Right renal cortex interstitium (tissue), 3 donors: ENCODE measurements at places on chromosomes 7 and 10. TPM values are rescaled to one million over a fixed set of nuclear protein-coding genes. Genes with fewer than 3 reads are reported as not detected.

Gene FRMD4A
- 83.0 TPM for polyA plus RNA-seq

Gene HHEX
- polyA plus RNA-seq: 9.4 TPM

- no peak for DNase-seq
Observed at GRCh38 chr7:105673367-105674084, 92.2 kb upstream of the EFCAB10 start.

GRCh38 chr7:121328508-121329190, at the start of gene WNT16:
TSS of gene WNT16 (plus strand) at chr7:121329000. CDS start at chr7:121329293, 293 bp downstream.
- DNase-seq: no peak

DNA sequence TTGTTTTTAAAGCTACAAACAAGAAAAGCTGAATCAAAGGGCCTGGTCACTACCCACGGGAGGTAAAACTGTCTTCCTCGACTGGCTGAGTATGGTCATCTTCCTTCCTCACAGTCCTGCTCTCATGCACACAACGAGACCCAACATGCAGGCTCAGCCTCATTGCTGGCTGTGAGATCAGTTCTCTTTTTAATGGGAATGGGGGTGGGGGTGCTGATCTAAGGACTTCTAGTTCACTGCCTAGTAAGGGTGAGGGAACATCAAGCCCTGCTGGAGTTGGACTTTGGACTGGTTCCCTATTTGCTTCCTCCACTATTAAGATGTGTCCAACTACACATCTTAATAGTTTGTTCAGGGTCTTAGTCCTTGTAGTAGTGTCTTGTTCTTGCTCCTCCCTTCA, 48.2 kb downstream of the ABCB4 start:
- DNase-seq: no peak

GRCh38 chr7:110881721-110882120, 209.2 kb upstream of the LRRN3 start:
- no peak for DNase-seq

GRCh38 chr7:85104432-85105205, 82.2 kb downstream of the SEMA3D start:
- no peak for DNase-seq

DNA sequence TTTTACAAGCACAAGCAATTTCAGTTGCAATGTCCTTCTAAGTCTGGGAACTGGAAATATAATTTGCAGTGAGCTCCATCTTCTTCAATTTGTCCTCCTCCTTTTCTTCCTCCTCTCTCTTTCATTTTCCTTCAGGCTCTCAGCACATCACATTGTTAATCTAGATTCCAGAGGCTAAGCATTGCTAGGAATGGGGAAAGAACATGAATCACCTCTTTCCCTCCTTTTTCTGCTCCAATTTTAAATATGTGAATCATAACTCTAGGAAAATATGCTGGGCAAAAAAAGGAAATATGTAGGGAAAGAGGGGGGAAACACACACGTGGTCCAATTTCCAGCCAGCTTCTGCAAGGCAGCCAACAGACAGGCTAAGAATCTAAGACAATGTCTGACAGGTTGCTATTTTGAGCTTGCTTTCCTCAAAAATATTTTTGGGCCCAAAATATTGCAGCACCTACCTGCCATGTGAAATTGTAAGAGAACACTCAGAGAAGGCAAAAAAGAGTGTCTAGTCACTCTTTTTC, 72.7 kb upstream of the NUPR2 start:
- DNase-seq: no peak
